ENCODE measurements at places on chromosomes 2 and 18.

DNA sequence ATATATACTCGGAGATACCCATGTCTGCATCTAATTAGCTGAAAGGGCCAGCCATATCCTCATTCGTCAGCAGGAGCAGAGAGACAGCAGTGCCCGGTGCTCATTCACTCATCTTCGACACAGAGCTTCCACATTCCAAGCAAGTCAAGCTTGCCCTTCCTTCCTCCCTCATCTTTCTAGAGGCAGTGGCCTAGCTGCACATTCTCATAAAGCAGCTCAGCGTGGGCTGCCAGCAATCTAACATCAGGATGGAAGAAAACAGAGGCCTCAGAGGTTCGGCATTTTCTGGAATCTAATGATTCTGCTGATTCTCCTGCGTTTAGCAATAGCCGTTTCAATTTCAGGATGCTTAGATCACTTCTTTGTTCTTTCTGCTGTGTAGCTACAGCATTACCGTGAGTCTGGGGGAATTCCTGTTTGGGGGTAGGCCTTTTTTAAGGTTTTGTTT is 68.8 kb downstream of the CLHC1 start:
- DNase-seq: peak; percentile 76

GRCh38 chr18:79819968-79820351 is 22.2 kb downstream of the KCNG2 start:
- no peak for DNase-seq

DNA sequence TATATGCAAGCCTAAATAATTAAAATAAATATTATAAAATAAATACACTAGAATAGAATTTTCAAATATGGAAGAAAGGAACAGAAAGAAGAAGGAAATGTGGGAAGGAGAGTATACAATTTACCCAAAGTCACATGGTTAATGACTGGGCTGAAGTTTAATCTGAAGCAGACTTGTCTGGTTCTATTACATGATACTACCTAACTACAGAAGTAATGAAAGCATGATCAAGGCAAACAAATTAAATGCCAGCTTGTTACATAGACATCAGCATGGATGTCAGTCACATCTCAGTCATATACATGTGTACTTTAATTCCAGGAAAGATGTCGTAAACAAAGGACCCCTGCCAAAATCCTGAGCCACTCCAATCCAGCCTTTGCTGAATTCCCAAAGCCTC is 1060.8 kb downstream of the CNTNAP5 start:
- no peak for DNase-seq

DNA sequence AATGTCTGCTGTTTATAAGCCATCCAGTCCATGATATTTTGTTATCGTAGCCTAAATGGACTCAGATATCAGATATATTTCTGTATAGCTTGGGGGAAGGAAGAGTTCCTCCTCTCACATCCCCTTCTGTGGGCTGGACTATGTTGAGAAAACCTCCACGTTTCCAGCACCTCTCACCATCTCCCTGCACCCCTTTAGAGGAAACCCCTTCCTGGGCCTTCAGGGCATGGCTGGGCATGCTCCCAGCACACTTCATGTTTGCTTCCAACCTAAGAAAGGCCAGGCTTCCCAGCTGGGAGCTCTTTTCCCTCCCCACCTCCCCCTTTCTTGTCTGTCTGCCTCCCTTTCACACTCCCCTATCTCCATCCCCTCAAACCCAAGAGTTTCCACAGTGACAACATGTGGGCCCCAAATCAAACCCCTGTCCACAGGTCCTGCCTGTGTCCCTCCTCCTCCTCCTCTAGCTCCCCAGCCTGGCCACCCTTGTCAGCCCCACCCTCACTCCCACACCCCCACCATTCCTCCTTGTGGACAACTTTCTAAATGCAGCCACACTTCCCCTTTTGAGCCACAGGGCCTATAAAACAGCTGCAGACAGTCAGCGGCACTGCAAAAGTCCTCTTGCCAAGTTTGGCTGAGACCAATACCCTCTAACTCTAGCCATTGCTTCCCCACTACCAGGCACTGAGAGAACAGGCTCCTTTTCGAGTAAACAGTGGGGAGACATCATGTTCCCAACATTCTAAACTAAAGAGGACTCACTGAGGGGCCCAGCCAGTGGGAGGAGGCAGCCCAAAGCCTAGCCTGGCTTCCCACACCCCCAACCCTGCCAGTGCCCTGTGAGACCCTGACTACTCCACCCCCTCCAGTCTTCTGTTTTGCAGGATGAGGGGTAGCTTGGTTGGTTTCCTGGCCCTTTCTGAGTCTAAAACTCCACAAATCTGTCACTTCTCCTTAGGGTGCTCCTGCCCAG is 120.5 kb downstream of the ZFP36L2 start:
- peak; percentile 64 for DNase-seq

- no peak for DNase-seq
Observed at GRCh38 chr2:231462729-231463465, 1.4 kb downstream of the NCL start.

- DNase-seq: peak; percentile 54
Observed at GRCh38 chr18:79616651-79617510, 62.7 kb upstream of the CTDP1 start.

- DNase-seq: no peak
Observed at GRCh38 chr2:111661286-111661940, 222.6 kb downstream of the ANAPC1 start.

DNA sequence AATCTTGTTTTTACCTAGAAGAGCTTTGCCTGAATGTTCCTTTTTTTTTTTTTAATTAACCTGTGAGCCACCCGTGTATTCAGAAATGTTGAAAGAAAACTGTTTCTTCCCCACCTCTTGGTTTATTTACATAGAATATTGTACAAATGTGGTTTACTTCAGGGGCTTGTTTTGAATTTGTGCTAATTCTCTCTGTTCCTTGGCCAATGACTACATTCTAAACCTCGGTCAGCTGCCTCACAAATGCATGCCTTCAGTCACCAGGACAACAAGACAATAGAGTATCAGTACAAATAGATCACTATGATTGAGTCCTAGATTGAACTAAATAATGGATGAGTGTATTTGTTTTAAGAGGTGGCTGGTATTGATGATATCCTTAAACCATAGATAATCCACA is 36.0 kb downstream of the AGFG1 start:
- DNase-seq: no peak

DNA sequence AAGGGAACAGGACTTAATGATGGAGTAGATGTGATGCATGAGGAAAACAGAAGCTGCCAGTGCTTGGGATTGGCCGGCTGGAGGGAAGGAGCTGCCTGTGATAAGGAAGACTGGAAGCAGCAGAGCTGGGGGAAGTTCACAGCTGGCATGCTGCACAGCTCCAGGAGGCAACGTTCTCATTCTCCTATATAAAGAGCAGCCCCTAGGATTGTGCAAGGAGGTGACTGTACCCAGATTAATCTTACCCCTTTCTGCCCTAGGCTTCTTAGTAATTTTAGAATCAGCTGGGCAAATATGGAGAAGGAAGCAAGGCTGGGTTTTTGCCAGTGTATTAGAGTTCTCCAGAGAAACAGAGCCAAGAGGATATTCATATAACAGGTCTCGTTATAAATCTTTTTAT is 155.8 kb downstream of the ALPK2 start:
- no peak for DNase-seq

GRCh38 chr2:86700690-86701089 is 19.4 kb upstream of the RMND5A start:
- DNase-seq: no peak

DNA sequence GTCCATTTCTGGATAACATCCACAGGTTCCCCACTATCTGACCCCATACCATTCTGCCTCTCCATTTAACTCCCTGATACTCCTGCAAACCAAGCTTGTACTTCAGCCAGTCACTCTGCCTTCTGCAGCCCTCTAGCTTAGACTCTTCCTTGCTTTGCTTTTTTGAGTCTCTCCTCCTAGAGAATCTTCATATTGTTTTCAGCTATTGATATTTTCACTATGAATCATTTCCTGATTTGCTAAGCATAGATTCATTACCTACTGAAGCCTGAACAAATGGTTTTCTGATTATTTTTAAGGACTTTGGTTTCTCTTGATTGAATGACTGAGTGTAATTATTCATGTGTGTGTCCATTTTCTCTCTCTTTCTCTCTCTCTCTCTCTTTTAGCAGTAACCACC is 2102.3 kb upstream of the CELF4 start:
- no peak for DNase-seq

GRCh38 chr2:102707796-102708695 is 53.8 kb upstream of the TMEM182 start:
- no peak for DNase-seq

- peak; percentile 57 for DNase-seq
Observed at GRCh38 chr18:3411854-3412268, 38.1 kb upstream of the TGIF1 start.

GRCh38 chr2:200320344-200320743 is 13.9 kb downstream of the SPATS2L start:
- no peak for DNase-seq

- no peak for DNase-seq
Observed at GRCh38 chr2:217897816-217898806, 104.7 kb downstream of the TNS1 start.

GRCh38 chr18:74806073-74806472 is 208.4 kb downstream of the ZNF407 start:
- no peak for DNase-seq

Data from AG08395 (cell line).